ENCODE measurements at places on chromosomes 16 and 17. TPM values are rescaled to one million over a fixed set of nuclear protein-coding genes. Genes with fewer than 3 reads are reported as not detected.

GRCh38 chr16:66728117-66728787 lies 23.2 kb downstream of the DYNC1LI2 start:
- DNase-seq = peak; percentile 67

The MMP2 gene
- 108 TPM for total RNA-seq

- no peak for DNase-seq
Measured at GRCh38 chr16:83407928-83408327, 399.9 kb upstream of the HSBP1 start.

The ZNF469 gene
- total RNA-seq = 0.37 TPM

GRCh38 chr16:72502594-72503005 lies 330.6 kb upstream of the PMFBP1 start:
- DNase-seq = no peak

- no peak for DNase-seq
Measured at GRCh38 chr17:82243648-82244412, 15.0 kb downstream of the SLC16A3 start.

The CNGB1 gene
- not detected for total RNA-seq

DNA sequence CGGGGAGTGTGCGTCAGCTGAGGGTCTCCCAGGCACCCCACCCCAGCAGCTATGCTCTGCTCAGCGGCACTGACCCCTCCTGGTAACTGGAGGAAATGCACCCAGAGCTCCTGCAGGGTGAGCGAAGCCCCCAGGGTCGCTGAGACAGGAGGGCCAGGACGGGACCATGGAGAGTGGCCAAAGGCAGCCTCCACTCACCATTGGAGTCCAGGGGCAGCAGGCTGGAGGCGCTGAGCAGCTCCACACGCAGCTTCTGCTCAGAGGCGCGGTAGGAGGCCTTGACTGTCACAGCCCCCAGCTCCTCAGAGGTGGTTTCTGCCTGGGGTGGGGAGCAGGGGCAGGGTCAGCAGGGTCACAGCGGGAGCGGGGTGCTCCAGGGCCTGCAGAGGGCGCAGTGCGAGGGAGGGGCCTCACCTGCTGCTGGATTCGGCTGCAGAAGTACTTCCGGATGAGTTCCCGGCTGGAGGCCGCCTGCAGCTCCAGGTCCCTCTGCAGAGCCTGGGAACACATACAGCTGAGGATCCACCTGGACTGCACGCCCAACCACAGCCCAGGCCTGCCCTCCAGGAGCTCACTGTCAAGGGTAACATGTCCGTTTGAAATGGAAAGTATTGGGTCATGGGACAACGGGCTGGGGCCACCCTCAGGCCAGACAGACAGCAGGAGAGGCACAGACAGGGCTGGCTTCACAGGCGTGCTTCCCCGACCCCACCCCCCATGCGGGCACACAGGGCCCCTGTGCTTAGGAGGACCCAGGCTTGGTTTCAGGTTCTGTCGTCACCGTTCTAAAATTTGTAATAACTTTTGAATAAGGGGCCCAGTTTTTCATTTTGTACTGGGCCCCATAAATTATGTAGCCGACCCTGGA lies 13.8 kb downstream of the UNC13D start:
- DNase-seq = no peak

- no peak for DNase-seq
Measured at GRCh38 chr17:44558710-44559633, 1.7 kb downstream of the FZD2 start.

- no peak for DNase-seq
Measured at GRCh38 chr17:49521088-49521450, 26.0 kb downstream of the NGFR start.

The SSTR5 gene
- not detected for total RNA-seq

- DNase-seq = no peak
Measured at GRCh38 chr17:41657176-41657754, 31.4 kb upstream of the EIF1 start.

The FOXF1 gene
- 11.1 TPM for total RNA-seq

- no peak for DNase-seq
Measured at GRCh38 chr16:19114359-19115147, 789 bp downstream of the ITPRIPL2 start.

DNA sequence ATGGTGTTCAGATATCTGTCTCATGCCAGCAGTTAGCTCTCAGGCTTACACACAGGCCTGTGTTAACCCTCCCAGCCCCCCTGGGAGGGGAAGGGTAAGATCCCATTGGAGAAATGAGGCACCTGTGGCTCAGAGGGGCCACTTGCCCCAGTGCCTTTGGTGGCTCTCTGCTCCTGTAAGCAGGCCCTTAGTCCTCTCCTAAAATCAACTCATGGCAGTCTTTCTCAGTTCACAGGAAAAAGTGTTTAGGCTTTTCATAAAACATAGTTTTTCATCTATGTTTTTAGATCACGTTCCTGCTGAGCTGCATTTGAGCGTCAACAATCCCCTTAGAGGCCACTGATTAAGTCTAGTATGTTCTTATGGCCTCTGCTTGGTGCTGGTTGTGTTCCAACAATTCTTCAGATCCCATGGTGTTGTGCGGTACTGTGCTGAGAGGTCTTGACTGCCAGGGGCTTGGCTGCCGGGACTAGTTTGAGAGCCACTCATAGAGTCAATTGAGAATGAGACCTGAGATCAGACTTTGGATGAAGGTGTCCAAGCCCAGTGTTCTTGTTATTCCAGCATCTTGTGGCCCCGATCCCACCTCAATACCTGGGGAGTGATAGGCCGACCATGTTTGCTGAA lies 10.6 kb downstream of the TAOK2 start:
- DNase-seq = no peak

DNA sequence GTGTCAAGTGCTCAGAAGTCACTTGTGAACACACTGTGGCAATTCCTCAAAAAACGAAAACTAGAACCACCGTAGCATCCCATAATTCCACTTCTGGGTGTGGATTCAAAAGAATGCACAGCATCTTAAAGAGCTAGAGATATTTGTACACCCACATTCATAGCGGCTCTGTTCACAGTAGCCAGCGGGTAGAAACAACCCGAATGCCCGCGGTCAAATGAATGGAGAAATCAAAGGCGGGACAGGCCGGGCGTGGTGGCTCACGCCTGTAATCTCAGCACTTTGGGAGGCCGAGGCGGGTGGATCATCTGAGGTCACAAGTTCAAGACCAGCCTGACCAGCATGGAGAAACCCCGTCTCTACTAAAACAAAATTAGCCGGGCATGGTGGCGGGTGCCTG lies 337.5 kb downstream of the SEC14L1 start:
- no peak for DNase-seq

The KRT31 gene
- not detected for total RNA-seq

The RAMP2 gene
- total RNA-seq = 1.0 TPM

DNA sequence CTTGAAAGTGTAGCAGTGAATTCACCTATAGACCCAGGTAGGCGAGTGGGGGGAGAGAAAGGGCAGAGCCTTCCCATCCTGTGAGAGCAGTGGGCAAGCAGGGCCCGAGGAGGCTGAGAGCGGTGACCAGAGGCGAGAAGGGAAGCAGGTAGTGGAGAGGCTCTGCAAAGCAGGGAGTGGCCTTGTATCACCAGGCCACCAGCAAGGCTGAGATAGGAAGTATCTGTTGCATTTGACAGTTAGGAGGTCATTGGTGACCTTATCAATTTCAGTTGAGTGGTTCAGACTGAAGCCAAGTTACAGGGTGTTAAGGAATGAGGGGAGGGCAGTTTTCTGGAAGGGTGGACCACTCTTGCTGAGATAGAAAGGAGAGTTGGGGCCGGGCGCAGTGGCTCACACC lies 10.7 kb upstream of the HSD3B7 start:
- no peak for DNase-seq

DNA sequence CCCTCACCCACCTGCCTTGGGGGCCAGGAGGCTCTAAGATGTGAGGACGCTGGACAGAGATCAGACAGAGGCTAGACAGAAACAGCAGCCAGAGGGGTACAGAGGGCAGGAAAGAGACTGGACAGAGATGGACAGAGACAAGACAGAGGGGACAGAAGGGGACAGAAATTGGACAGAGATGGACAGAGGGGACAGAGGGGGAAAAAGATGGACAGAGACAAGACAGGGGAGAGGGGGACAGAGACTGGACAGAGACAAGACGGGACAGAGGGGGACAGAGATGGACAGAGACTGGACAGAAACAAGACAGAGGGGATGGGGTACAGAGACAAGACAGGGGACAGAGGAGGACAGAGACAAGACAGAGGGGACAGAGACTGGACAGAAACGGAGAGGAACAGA lies 16.1 kb downstream of the UTS2R start:
- DNase-seq = no peak

The SLC5A11 gene
- not detected for total RNA-seq

- no peak for DNase-seq
Measured at GRCh38 chr16:66256919-66257318, 109.6 kb upstream of the CDH5 start.
